Epithelial cell of prostate (primary cell): ENCODE measurements at places on chromosomes 5 and 9.

- DNase-seq: no peak
These were observed 34.2 kb downstream of the RAI14 start for GRCh38 chr5:34690301-34690700.

DNA sequence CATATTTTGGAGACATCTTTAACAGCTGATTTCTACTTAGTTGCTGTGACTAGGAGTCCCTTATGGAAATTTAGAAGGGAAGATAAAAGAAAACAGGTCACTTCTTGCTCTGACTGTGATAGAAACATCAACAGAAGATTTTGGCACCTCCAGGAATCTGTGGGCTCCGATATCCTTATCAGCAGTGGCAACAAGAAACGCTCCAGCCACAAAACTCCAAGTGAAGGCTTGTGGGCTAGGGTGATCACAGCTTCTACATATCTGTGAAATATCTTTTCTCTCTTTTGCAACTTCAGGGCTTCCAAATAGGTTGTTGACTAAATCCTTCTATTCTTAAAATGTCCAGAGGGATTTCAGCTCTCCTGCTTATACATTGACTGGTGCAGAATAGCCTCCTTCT is 1625.5 kb upstream of the CDH6 start:
- DNase-seq: no peak

DNA sequence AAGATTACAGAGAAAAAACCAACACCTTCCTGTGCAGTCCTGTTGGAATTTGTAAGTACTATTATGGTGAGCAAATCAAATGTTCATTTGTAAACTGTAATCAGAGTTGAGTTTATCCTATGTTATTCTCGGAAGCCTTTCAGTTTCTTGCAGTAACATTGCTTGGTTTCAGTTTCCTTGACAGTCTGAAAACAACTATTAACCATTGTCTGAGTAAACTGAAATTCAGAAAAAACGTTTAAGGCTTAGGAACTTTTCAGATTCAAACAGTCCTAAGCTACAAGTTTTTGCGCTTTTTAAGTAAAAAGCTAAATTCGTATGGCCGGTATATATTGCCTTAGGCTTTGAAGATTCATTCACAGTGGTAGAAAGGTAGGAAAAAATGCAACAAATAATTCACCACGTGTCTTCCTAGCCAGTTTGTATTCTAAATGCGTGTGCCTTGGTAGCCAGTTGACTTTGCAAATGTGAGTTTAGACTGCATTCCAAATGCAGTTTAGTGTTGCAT is 2.5 kb downstream of the GPBP1 start:
- DNase-seq: no peak

- no peak for DNase-seq
These were observed 283.9 kb downstream of the SPOCK1 start for GRCh38 chr5:137215261-137215660.

DNA sequence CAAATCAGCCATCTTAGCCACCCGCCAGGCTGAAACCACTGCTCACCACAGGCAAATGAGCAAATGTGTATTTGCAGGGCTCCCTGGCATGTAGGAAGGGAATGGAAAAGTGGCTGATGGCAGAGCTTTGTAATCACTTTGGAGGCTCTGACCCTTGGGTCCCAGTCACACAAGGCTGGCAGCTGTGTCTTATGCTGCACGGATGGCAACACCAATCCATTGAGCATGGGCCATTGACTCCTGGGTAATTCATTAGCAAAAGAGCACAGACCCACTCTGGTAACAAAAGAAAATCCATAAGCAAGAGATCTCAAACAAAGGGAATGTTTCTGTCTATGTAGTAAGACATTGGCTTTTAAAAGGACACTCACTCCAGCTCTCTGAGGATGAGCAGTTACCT is 57.6 kb downstream of the SPOCK1 start:
- DNase-seq: no peak

GRCh38 chr5:180097163-180097894 is 25.8 kb upstream of the RNF130 start:
- DNase-seq: no peak

- no peak for DNase-seq
These were observed 34.6 kb upstream of the PSD2 start for GRCh38 chr5:139761057-139761450.

GRCh38 chr5:113344973-113345940 is 89.5 kb downstream of the TSSK1B start:
- DNase-seq: peak; percentile 84

DNA sequence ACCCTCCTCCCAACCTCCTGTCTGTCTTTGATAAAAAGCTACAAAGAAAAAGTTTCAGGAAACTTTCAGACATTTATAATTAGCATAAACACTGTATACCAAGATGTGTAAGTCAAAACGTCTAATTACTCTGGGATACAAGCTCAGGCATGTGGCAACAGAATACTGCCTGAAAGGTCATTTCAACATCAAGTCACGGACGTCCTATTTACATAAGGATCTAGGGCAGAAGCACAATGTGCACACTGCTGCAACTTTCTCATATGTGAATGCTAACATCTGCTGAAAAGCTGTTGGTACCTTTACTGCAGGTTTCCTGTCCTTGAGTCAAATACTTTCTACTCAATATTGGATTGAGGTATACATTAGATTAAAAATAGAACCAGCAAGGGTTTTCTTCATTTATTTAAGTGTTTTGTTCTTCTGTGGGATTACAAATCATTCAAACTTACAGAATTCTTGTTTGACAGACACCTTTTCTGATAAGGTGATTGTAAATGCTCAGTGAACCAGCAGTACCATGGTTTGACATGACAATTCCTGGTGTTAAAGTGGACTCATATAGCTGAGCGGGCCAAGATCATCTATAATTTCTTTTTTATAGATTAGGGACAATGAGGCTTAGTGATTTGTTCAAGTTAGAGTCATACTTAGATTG is 36.8 kb downstream of the ELL2 start:
- peak; percentile 63 for DNase-seq

DNA sequence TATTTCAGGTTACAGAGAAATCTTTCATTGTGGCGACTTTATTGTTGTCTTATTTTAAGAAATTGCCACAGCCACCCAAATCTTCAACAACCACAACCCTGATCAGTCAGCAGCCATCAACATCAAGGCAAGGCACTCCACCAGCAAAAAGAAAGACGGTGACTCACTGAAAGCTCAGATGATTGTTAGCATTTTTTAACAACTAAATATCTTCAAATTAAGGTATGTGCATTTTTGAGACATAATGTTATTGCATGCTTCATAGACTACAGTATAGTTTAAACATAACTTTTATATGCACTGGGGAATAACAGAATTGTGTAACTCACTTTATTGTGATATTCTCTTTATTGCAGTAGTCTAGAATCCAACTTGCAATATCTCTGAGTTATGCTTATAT is 263.4 kb downstream of the TMEM232 start:
- no peak for DNase-seq

DNA sequence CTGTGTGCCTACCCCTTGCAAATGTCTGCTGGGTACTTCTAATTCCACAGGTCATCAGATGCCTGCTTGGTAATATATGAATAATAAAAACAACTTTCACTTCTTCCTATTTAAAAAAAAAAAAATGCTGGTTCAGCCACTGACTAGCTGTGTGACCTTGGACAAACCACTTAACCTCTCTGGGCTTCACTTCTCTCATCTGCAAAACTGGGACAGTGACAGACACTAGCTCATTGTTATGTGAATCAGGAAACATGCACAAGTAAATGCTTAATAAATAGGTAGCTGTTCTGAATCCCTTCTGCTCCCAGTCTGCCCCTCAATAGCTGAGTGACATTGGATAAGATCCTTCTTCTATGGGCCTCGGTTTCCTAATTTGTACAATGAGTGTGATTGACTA is 62.6 kb upstream of the HAND1 start:
- no peak for DNase-seq
